ENCODE measurements at places on chromosomes 7 and 10.

DNA sequence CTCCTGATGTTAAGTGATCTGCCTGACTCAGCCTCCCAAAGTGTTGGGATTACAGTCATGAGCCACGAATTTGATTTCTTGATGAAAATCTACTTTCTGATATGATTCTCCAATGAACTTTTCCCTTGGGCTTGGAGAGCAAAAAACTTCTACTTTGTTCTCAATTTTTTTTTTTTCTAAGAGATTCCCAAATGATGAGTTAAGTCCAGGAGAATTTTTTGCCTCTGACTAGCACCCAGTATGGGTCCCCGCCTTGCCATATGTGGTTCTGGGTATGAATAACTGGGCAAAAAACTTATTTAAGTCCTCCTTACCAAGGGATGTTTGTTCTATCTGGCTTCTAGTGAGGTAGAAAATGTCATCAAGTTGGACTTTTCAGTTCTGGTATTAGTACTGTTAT, 147.9 kb upstream of the LYZL1 start:
- DNase-seq = no peak

GRCh38 chr10:30494558-30494957, 60.6 kb downstream of the MAP3K8 start:
- DNase-seq = no peak

GRCh38 chr7:156897673-156898072, 4.7 kb upstream of the LMBR1 start:
- DNase-seq = no peak

- no peak for DNase-seq
Measured at GRCh38 chr7:40077849-40078248, 56.6 kb downstream of the MPLKIP start.

GRCh38 chr7:2611401-2611800, 20.4 kb upstream of the TTYH3 start:
- no peak for DNase-seq

GRCh38 chr10:47368431-47369180, 15.5 kb downstream of the ZNF488 start:
- DNase-seq = no peak

GRCh38 chr7:142833174-142834048, 21.5 kb upstream of the EPHB6 start:
- no peak for DNase-seq

DNA sequence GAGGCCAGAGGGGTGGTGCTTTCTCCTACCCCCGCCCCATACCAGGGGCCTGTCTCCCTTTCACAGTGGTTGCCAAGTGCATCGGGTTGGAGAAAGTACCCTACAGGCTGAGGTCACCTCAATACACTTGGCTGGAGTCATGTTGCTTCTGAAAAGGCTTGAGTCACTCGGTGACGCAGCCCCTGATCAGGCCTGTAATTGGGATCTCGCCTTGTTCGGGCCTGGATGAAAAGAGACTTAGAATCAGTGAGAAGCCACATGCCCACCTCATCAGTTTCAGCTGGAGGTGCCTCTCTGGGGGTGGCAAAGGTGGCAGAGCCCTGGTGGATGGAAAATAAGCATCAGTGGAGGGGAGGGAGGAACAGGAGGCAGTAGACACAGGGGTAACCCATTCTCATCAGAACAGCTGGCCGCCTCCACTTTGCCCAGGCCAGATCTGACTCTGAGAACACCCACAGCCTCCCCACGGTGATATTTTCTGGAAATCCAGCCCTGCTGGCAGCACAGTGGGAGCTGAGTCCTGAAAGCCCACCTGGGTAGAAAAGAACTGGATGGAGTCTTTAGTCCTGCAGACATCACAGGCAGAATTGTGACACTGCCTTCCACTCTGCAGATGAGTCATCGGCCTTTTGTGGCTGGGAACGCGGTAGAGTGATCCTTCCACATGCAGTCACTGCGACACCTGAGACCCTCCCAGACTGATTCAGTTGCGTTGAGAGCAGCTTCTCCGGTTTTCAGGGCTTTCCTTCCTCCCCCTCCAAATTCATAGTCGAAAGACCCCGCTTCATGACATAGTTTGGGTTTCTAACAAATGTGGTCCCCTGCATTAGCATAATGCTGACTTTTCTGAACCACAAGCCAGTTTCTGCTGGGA, 108.0 kb downstream of the GRK5 start:
- peak; percentile 94 for DNase-seq

DNA sequence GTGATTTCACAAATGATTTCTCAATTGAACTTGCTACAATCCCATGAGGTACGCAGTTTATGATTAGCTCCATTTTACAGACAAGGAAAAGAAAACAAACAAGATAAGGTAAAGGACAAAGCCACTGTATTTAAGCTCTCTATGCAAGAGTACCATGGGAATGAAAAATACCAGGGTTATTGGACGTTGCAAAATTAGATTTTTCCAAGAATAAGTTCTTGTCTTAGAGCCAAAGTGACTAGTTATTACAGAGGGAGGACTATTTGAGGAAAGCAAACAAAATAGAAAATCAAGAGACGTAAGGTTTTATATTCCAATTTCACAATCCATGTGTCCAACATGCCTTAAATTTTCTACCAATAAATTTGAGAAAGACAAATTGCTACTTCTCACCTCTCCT, 97.9 kb upstream of the PTN start:
- DNase-seq = no peak

DNA sequence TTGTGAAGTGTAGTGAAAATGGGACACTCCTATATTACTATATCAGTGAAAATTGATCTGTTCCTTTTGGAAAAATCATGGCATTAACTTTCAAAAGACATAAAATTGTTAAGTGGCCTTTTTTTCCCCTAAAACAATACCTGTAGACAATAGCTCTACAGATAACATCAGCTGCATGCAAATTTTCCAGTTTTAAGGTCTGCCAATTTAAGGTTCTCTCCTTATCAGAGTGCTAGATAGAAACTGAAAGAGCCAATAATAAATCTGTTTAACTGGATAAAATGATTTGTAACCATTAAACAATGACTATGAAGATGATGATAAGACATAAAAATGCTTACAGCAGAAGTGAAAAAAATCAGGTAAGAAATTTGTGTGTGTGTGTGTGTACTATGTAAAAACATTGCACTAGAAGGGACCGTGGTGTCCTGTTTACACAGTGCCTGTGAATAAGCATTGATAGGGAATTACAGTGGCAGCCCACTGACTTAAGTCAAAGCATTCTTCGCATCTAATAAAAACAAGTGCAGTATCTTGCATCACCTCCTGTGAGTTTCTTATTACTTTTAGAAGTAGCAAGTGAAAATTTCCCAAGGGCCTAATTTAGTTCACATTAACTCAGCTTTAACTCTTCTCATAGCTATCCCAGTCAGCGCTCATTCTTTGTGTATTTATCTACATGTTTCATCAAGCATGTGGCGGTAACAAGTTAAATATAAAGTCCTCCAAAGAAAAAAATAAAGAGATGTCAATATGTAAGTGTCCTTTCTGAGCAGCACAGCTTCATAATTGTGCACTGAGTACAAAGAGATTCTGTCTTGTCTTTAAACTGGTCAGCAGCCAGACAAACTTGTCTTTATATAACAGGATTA, 261.9 kb downstream of the ARL4A start:
- DNase-seq = no peak

DNA sequence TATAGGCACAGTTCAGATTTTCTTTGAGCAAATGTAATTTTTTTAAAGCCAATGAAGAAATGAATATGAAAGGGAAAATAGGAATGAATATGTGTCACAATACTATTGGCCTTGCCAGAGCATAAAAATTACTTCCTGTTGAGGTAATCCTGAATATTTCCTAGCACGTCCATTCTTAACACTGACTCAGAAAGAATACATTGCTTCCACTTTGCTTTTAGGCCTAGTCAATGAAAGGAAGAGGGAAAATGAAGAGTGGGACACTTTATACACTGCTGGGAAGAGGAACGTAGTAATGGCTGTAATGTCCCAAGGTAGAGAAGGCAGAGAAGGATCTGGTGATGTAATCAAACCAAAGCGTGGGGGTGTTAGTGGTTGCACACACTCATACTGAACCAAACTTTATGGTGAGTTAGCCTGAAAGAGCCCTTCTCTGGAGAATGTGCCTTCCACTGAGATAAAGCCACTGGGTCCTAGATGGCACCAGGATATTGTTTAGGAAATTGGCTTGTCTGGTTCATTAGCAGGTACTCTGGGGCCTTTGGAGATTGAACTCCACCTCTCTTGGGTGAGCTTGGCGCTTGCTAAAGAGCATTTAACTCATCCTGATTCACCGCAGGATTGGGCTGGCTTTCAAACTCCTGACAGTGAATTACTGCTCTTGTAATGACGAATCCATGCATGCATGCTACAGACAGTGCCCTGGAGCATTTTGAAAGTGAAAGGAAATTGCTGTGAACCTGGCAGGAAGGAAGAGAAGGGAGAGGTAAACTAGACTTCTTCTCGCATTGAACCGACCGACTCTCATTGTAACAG, 254.9 kb downstream of the KIAA1217 start:
- peak; percentile 73 for DNase-seq

- no peak for DNase-seq
Measured at GRCh38 chr10:124576526-124577420, 115.2 kb downstream of the LHPP start.

DNA sequence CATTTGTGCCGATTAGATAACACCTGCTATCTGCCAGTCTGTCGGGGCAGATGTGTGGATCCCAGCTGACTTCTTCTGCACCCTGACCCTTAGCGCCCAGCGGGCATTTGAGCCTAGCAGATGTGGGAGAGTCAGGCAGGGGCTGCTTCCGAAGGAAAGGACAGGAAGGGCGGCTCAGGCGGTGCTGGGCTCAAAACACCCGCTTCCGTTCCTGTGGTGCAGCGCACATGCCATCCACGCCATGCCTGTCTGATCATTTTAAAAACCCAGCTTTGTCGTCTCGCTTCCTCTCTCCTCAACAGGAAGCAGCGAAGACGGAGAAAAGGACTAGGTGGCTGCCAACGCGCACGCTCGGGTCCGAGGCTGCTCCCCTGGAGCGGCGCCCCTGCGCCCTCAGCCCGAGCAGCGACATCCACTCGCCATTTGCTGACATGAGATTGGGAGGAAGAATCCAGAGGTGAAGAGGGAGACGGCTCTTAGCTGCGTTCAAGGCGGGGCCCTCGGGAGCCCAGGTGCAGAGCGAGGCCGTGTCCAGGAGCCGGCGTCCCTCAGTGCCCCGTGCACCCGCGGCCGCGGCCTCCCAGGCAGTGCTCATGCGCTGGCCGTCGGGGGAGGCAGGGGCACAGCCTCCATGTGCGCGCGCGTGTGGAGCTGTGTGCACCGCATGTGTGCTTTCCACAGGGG, 5.9 kb upstream of the BHLHA15 start:
- no peak for DNase-seq

- DNase-seq = no peak
Measured at GRCh38 chr7:67593794-67594193, 597.2 kb downstream of the TYW1 start.

DNA sequence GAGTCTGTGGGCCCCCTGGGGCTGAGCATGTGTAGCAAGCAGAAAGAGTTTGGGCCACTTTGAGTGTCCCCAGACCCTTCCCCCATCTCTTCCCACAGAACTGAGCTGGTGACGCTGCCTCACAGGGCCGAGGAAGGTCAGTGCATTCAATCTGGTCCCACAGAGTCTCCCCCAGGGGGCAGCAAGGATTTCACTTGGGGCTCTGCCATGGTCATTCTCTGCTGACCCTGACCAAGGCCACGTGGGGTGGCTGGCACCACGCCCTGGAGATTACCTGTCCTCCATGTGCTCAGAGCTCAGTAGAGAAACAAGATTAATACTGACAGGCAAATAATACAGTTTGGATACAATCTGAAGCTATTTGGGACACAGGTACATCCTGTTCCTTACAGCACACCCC, 30.2 kb downstream of the ADRA2A start:
- DNase-seq = no peak

GRCh38 chr7:112023786-112024185, 182.4 kb downstream of the DOCK4 start:
- peak; percentile 59 for DNase-seq

GRCh38 chr10:5960070-5960972, 17.0 kb downstream of the IL15RA start:
- DNase-seq = no peak

- DNase-seq = no peak
Measured at GRCh38 chr7:31263338-31263737, 77.2 kb downstream of the NEUROD6 start.

GRCh38 chr10:24357344-24358004, 148.5 kb downstream of the KIAA1217 start:
- DNase-seq = no peak

- DNase-seq = peak; percentile 15
Measured at GRCh38 chr10:60914690-60915141, 29.3 kb downstream of the RHOBTB1 start.

GRCh38 chr7:158959954-158960353, 103.6 kb downstream of the DYNC2I1 start:
- no peak for DNase-seq

GRCh38 chr7:71308096-71308495, 176.2 kb downstream of the GALNT17 start:
- DNase-seq = no peak

GRCh38 chr7:101410743-101411507, 48.2 kb downstream of the COL26A1 start:
- peak; percentile 57 for DNase-seq

DNA sequence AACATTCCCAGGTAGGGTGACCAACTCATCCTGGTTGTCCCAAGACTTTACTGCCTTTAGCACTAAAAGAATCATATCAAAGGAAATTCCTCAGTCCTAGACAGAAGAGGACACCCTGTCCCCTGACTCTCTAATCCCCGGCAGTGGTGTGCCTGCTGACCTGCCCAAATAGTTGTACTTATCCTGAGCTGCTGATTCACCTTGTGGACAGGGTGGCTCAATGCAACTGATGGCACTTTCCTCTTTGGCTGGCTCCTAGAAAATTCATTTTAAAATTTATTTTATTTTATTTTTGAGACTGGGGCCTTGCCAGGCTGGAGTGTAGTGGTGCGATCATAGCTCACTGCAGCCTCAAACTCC, 111.7 kb downstream of the JCAD start:
- DNase-seq = no peak

DNA sequence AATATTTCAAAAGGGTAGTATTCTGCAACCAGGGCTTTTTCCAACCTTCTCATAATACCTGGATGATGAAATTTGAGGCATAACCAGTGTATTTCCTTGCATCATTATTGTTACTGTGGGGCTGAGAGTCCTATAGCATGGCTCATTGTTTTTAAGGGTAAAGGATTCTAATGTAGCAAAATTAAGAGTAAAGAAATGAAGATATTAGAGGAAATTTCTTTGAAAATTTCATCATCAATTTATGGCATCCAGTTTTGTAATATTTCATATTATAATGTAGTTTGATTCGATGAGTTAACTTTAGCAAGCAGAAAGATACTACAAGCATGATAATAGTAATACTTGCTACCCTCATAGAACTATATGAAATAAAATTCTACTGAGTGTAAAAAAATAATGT, 387.3 kb upstream of the LRGUK start:
- no peak for DNase-seq

DNA sequence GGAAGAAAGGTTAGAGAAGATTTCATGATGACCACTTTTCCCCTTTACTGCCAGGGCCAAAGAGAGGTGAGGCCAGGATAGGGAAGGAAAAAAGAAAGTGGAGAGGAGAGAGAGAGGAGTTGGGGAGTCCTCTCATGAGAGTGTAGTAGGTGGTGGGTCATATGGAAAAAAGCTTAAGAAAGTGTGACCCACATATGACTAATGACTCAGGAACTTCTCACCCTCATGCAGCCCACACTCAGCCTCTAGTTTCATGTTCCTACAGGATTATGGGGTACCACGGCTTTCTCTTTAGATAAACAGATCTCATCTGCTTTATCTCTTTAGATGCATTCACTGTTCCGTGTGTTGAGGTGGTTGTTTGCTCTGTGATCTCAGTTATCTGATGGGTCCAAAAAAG, 462.5 kb upstream of the IGFBP3 start:
- DNase-seq = no peak

- no peak for DNase-seq
Measured at GRCh38 chr7:119974972-119975371, 298.0 kb upstream of the KCND2 start.
